ENCODE measurements at places on chromosomes 12 and 14.

- DNase-seq: no peak
Observed at GRCh38 chr14:103735022-103735421, 19.4 kb downstream of the ZFYVE21 start.

DNA sequence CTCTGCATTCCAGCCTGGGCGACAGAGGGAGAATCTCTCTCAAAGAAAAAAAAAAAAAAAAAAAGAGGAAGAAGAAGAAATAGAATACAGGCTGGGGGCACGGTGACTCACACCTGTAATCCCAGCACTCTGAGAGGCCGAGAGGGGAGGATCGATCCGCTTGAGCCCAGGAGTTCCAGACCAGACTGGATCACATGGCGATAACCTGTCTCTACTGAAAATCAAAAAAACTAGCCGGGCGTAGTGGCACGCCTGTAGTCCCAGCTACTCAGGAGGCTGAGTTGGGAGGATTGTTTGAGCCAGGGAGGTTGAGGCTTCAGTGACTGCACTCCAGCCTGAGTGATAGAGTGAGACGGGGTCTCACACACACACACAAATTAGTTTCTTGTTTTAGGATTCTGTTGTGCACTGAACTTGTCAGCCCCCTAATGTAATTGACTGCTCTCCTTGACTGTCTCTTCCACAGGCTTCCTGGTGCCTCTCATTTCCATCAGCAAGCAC is 963 bp upstream of the TINF2 start:
- DNase-seq: peak; percentile 9

- DNase-seq: no peak
Observed at GRCh38 chr14:103688906-103689902, 26.0 kb downstream of the XRCC3 start.

DNA sequence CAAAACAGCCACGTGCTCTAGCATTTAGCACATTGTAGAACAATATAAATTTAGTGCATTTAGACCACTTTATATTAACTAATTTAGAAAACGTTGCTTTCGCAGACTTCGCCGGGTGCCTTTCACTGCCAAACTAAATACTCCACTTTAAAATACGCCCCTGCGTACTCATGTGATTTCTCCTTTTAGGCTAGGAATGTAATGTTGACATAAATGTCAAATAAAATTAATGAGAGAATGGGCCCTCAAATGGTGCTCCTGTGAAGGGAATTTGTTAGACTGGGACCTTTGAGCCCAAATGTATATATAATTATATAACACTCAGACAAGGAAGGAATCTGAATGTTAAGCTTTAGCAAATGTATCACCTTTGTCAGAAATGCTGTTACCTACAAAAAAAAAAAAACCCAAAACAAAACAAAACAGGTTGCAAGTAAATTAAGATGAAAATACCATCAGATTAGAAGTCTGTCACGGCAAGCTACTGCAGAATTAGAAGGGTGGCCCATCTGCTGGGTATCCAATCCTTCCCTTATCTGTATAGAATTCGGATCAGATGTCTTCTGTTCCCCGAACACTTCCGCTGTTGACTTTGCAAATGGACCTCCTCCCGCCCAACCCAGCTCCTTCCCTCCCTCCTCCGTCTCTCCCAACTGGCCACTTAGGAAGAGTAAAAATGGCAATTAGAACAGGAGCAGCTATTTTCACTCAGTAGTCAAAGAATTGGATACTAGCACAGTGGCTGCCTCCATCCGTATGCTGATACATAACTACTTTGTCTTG is 159.3 kb upstream of the FOXN3 start:
- no peak for DNase-seq

DNA sequence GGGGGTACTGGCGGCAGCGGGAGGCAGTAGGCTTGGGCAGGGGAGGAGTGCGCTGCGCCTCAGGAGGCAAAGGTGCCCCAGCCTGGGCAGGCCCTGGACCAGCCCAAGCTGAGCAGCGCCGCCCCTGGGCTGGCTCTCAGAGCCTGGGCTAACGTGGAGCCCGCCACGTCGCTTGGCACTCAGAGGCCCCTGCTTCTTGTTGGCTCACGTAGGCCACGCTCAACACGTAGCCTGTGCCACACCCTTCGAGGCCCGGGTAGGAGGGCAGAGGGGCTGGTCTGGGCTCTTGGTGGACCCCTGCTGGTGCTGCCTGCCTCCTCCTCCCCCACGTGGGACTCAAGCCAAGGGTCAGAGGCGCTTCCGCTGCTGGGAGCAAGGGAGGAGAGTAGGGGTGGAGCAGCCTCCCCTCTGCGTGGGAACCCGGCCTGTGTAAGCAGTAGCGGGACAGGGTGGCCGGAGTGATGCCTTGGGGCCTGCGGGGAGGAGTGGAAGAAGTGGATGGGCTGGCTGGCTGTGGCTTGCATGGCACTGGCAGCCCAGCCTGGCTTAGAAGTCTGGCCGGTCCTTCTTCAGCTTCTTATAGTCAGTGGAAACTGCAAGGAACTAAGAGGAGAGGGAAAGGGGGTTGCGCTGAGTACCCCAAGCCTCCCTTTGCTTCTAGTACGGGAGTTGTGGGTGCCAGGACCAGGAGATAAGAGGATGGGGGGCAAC is 5.7 kb downstream of the SHMT2 start:
- no peak for DNase-seq

DNA sequence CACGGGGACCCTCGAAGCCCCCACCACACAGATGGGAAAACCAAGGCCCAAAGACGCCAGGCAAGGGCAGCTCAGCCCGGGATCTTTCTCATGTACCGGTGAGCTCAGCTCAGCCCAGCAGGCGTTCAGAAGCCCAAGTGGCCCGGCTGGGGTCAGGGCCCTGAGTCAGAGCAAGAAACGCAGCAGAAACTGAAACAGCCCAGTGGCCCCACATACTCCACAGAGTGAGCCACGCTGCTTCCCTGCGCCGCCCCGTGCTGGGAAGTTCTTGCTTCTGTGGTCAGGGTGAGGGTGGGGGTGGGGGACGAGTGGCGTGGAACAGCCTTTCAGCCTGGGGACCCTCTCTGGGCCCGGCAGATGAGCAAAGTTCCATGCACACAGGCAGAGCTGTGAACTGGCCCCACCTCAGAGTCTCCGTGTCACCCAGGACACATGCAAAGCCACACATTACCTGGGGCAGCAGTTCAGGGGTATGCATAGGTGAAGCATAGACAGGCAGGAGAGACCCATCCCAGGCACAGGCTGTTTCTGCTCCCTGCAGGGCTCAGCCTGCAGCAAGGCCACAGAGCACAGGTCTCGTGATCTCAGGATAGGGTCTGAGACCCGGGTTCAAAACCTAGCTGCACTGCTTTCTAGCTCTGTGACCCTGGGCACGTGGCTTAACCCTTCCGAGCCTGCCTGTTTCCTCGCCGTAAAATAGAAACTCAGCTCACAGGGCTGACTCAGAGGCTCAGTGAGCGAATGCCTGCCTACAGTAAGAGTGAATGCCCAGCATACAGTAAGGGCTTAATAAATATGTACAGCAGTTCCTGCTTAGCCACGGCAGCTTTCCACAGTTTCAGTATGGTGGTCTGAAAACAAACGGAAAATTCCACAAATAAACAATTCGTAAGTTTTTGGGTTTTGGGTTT is 21.6 kb downstream of the NCOR2 start:
- DNase-seq: no peak

DNA sequence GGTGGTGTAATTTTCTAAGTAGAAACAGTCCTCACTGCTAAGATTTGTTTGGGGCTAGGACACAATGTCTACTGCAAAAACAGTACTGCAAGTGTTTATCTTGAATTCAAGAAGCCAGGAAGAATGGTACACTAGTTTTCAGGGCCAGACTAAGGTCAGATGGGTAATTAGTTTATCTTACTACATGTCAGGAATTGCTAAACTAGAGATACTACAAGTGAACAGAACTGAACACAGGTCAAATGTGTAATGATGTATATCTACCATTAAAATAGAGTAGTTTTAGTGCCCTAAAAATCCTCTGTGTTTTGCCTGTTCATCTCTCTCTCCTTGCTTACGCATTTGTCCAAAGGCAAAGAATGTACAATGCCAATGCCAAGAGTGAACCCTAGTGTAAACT is 2.3 kb upstream of the RPL41 start:
- no peak for DNase-seq

GRCh38 chr14:64265222-64265621 is 28.9 kb downstream of the ESR2 start:
- no peak for DNase-seq

- no peak for DNase-seq
Observed at GRCh38 chr14:24694680-24695079, 60.7 kb upstream of the GZMB start.

- DNase-seq: no peak
Observed at GRCh38 chr14:32300136-32300535, 29.0 kb upstream of the AKAP6 start.

DNA sequence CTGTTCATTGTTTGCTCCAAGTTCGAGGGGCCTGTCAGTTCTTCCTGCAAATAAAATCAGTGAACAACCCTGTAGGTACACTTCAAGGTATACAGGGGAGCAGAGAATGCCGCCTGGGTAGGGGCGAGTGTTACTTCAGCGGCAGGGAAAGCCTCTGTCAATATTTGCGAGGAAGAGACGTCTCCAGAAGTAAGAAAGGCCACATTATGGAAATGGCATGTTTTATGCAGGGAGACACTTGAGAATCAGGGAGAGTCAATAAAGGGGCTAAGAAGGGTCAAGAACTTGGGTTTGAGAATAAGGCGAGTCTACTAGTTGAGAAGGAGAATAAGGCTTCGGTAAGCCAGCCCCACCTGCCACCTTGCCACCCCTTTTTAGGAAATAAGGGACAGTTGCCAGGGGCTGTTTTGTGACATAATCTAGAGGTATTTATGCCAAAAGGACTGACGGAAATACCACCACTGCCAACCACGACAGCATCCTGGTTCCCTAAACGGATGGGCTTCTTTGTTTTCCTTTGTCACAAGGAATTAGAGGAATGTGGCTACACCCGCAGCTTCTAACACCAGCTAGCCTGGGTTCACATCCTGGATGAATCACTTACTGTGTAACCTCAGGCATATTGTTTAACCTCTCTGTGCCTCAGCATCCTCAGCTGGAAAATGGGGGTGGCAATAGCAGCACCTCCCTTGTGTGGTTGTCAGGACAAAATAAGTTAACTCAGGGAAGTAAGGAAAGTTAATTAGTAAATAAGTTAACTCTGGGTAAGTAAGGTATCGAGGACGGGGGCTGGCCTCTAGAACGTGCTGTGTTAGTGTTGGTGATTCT is 67.7 kb downstream of the EID3 start:
- no peak for DNase-seq

GRCh38 chr14:68680541-68681051 is 112.3 kb downstream of the ZFP36L1 start:
- no peak for DNase-seq

GRCh38 chr14:45254771-45255170 is 1.8 kb upstream of the MIS18BP1 start:
- no peak for DNase-seq

DNA sequence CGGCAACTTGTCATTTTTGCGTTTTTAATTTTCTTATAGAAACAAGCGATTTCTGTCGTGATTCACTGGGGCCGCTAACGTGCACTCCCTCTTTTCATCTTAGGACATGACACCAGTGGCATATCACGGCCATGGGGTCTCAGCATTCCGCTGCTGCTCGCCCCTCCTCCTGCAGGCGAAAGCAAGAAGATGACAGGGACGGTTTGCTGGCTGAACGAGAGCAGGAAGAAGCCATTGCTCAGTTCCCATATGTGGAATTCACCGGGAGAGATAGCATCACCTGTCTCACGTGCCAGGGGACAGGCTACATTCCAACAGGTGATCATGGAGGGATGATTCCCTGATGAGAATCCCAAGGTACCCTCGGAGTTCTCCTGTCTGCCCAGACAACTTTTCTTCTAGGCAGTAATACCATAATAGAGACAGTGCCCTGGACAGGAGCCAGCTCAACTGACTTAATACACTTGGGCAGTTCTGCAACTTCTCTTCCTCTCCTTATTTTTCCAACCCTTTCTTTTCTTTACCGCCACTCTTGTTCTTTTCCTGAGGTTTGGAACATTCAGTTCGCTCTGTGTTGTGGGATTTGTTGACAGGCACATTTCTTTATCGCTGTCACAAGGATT is 821 bp downstream of the TMEM106C start:
- DNase-seq: no peak

DNA sequence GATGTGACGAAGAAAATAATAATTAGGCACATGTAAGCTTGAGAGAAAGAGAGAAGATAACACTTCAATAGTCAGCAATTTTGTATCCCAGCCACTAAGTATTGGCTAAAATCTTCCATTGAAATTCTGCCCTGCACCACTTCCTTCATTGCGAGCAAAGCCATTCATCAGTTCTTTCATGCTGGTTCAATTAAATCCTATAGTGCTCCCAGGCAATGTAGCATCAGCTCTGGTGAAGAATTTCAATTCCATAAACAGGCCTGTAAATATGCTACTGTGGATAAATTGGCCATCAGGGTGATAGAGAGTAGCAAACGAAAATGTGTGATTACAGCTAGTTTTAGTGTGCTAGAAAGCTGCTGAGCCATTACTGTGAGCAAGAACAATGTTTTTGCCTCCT is 24.7 kb downstream of the RPL10L start:
- no peak for DNase-seq

- DNase-seq: no peak
Observed at GRCh38 chr14:52873694-52874093, 77.2 kb downstream of the FERMT2 start.

GRCh38 chr12:114851981-114852380 is 168.0 kb upstream of the TBX3 start:
- DNase-seq: no peak

- no peak for DNase-seq
Observed at GRCh38 chr12:52826611-52827498, 7.3 kb downstream of the KRT79 start.

- DNase-seq: no peak
Observed at GRCh38 chr12:64452559-64453329, 824 bp downstream of the TBK1 start.

DNA sequence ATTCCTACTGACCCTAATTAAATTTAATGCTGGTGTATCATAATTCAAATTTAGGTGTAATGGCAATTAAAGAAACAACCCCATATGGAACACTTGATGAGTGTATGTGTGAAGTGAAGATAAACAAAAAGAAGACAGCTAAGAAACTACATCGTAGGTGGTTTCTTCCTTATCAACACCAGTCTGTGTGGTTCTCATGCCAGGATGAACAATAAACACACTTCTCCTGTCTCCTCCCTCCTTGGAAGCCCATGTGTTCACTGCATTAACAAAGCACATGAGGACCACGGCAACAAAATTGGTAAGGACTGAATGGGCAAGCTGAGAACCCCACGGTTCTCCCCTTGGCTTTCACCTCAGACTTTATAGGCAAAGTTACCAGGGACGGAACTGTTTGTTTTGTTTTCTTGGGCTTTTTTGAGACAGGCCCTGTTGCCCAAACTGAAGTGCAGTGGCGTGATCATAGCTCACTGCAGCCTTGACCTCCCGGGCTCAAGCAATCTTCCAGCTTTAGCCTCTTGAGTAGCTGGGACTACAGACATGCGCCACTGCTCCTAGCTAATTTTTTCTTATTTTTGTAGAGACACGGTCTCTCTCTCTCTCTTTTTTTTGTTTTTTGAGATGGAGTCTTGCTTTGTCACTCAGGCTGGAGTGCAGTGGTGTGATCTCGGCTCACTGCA is 71.0 kb downstream of the TRAFD1 start:
- no peak for DNase-seq

DNA sequence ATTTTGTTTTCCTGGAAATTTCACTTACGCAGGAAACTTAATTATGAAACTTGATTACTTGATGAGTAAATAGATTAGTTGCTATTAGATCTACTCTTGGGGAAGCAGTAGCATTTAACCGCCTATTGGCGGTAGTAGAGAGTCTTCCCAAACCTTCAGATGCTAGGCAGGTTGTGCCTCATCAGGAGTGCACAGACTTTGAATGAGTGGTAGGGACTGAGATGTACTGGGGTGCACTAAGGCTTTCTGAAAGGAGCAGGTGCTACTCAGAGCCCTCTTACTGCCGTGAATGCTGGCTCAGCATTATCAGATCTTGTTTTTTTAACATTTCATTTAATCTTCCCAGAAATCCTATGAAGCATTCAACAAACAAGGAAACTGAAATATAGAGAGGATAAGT is 7.7 kb downstream of the GATC start:
- DNase-seq: no peak

Measured in SIG-M5 (cell line).